Aorta (tissue), 5 donors: ENCODE measurements at places on chromosomes 12 and 14. TPM values are rescaled to one million over a fixed set of nuclear protein-coding genes. Genes with fewer than 3 reads are reported as not detected.

GRCh38 chr14:31842899-31843298 is 234.2 kb upstream of the ARHGAP5 start:
- DNase-seq, result no peak

DNA sequence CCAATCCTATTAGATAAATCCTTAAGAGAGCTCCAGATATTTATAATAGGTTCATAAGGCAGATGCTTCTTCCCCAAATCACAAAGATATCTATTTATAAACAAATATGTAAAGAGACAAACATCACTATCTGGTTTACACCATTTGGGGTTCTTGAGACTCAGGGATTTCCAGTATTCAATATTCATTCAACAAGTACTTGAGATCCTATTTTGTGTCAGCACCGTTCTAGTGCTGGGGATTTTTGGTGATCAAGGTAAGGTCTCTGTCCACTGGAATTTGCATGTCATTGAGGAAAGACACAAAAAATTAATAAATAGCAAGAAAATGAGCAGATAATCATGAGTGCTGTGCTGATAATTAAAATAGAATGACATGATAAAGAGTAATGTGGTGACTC is 222.7 kb upstream of the FOXN3 start:
- DNase-seq, result no peak

GRCh38 chr14:64614805-64615391 is 65.1 kb downstream of the PPP1R36 start:
- DNase-seq, result no peak

- no peak for DNase-seq
These were observed 18.9 kb downstream of the LLPH start for GRCh38 chr12:66111605-66112004.

DNA sequence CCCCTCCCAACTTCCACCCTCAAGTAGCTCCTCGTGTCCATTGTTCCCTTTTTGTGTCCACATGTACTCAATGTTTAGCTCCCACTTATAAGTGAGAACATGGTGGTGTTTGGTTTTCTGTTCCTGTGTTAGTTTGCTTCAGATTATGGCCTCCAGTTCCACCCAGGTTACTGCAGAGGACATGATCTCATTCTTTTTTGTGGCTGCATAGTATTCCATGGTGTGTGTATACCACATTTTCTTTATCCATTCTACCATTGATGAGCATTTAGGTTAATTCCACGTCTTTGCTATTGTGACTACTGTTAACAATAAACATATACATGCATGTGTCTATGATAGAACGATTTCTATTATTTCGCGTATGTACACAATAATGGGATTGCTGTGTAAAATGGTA is 362.6 kb downstream of the TMTC2 start:
- no peak for DNase-seq

GRCh38 chr12:54933376-54933775 is 51.2 kb downstream of the TESPA1 start:
- DNase-seq, result no peak

DNA sequence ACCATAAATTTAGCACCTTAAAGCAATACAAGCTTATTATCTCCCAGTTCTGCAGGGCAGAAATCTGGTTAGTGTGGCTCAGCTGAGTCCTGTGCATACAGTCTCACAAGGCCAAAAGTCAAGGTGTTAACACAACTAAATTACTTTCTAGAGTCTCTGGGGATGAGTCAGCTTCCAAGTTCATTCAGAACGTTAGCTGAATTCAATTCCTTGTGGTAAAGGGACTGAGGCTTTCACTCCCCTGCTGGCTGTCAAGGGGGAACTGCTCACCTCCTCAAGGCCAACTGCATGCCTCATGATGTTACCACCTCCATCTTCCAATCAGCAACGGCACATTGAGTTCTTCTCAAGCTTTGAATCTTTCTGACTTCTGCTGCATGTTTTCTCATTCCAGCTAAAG is 27.6 kb downstream of the EML5 start:
- no peak for DNase-seq

- no peak for DNase-seq
These were observed 20.5 kb downstream of the DERA start for GRCh38 chr12:15931590-15932053.

DNA sequence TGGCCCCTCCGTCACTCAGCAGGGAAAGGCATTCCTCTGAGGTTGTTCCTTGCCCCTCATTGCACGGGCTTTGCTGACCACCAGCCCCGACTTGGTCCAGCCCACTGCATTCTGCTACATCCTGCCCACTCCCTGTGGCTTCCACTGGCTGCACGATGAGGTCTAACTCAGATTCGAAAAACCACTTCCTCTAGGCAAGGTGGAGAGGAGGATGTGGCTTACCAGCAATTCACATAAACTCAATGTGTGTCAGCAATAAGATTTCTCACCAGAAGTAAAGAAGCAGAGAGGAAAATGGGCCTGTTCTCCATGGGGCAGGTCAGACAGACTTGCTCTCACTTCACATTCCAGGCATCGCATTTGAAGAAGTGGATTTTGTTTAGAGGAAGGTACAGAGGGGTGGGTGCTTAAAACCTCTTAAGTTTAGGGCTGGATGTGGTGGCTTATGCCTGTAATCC is 14.7 kb downstream of the GPR68 start:
- no peak for DNase-seq

DNA sequence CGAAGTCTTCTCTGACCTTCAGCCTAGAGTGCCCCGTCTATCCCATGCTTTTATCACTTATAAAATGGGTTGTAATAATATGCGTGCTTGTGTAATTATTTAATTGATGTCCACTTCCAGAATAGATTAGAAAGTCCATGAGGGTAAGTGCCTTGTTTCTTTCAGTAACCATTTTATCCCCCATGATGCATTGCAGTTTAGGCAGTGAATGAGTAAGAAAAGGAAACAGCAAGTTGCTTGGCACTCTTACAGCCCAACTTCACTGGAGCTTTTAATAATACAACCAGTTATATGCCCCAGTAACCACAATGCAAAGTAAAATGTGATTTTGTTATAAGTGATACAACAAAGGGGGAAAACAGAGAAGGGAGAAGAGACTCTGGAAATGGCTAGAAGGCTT is 287.3 kb downstream of the MED13L start:
- no peak for DNase-seq

DNA sequence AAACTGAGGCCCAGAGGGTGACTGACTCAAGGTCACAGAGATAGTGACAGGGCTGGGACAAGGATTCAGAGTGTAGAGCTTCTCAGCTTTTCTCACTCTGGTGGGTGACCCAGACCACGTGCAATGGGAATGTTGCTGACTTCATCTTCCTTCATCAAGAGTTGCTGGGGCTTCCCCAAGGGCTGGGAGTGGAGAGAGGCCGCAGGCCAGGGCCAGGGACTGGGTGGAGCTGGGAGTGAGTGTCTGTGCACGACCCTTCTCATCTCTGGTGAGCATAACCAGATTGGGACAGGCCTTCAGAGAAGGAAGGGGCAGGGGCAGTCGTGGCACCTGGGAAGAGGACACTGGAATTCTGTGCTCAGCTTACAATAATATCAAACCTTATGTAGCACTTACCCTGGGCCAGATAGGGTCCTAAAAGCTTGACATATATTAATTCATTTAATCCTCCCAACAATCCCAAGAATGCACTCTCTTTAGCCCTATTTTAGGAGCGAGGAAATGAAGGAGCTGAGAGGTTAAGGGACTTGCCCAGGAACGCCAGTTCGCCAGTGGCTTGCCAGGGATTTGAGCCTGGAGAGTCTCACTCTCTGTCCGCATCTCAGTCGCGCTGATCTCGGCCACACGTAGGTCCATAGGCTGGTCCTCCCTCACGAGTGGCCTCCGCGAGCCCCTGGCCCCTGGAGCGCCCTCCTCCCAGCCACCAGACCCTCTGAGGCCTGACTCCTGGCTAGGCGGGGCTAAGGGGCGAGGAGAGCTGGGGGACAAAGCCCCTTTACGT is 15.8 kb downstream of the KRT18 start:
- no peak for DNase-seq

DNA sequence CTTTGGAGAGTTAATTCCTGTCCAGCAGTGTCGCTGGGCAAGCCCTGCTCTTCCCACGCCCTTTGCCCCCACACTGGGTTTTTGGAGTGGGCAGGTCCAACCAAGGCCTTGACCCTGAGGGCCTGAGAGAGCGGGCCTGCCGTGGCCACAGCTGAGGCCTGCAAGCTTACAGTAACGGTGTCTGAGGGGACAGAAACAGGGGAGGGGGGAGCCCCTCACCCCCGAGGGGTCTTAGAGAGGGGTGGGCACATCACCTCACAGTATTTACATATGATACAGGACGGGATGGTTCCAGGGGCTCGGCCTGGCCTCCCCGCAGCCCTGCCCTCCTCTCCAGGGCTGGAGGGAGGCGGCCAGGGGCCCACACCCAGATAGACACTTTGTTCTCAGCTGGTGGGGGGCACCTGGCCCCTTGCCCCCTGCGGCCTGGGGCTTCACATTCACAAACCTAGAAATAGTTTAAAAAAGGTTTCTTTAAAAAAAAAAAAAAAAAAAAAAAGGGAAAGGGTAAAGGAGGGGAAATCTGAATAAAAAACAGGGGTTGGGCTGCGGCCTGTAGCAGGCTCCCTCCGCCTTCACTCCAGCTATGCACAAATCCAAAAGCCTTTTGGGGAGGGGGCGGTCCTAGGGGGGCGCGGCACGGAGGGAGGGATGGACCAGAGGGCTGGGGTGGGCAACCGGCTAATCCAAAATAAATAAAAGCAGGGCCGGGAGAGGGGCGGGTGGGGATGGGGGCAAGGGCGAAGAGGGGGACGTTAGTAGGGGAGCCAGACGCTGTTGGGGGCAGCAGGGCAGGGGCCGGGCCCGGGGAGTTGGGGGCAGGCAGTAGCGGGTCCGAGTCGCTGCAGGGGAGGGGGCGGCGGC is 14.8 kb upstream of the PLA2G1B start:
- DNase-seq, result no peak

GRCh38 chr14:26841920-26842741 is 244.3 kb upstream of the NOVA1 start:
- no peak for DNase-seq

GRCh38 chr14:102917469-102918211 is 4.8 kb upstream of the AMN start:
- DNase-seq, result peak; percentile 87

DNA sequence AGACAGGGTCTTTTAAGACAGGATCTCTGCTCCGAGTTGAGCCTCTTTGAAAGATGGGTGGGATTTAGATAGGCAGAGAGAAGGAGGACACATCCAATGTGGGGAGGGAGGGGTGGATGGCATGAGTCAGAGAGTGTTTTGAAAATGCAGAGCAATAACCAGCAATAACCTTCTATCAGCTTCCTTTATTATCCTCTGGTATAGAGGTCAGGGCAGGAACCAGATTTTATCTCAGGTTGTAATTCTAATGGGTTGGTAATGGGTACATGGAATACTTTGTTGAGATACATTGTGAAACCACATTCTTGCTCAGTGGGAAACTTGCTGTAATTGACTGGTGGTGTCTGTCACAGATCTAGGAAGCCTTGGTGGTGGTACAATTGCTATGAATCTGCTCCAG is 37.6 kb upstream of the CCDC63 start:
- DNase-seq, result no peak

- DNase-seq, result no peak
These were observed 32.5 kb upstream of the SSPN start for GRCh38 chr12:26162905-26163304.

DNA sequence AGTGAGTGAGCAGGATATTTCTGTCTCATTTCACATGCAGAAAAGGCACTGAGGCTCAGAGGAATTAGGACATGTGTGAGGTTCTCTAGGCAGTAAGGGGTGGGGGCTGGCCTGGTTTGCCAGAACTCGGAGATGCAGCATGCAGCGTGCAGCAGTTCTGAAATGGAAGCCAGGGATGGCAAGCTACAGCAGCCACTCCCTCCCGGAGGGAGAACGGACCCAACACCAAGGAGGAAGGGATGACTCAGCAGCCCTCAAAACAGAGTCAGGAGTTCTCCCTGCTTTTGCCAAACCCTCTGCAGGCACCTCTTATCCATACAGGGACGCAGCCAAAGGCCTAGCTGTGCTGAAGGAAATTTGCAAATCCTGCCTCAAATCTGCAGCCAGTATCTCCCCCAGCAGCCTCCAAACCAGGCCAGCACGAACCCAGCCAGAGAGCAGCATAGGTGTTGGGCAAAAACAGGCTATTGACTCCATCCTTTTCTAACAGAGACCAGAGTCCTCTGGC is 10.3 kb upstream of the SERPINA3 start:
- DNase-seq, result peak; percentile 79

- DNase-seq, result no peak
These were observed 7.8 kb upstream of the ART4 start for GRCh38 chr12:14850929-14851663.

GRCh38 chr12:67147447-67147846 is 121.7 kb upstream of the CAND1 start:
- no peak for DNase-seq

DNA sequence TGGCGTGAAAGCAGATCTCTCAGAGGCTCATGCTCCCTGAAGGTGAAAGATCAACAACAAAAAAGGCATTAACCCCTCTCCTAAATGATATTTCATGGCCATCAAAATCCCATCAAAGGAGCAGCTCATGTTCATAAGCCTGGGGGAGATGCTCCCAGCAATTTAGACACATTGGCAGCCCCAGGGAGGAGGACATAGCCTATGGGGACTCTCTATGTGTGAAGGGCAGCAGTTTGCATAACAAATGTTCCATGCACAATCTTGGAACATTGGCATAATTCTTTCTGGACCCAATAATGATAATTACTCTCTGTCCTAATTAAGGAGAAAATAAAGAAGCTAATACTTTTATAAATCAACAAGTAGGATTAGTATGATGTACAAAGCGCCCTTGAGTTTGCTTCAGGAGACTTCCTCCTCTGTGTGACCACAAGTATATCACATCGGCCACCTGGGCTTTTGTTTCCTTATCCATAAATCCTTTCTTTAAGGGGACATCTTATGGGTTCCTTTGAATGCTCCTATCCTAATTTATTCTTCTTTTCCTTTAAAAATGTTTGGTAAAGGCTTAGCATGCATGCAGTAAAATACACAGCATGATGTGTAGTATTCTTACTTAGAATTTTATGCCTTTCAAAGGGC is 161.9 kb upstream of the PLEKHG7 start:
- no peak for DNase-seq

GRCh38 chr14:65019944-65020566 is 33.4 kb downstream of the FNTB start:
- DNase-seq, result no peak

GRCh38 chr12:26135571-26135970 is 10.7 kb upstream of the BHLHE41 start:
- DNase-seq, result no peak

DNA sequence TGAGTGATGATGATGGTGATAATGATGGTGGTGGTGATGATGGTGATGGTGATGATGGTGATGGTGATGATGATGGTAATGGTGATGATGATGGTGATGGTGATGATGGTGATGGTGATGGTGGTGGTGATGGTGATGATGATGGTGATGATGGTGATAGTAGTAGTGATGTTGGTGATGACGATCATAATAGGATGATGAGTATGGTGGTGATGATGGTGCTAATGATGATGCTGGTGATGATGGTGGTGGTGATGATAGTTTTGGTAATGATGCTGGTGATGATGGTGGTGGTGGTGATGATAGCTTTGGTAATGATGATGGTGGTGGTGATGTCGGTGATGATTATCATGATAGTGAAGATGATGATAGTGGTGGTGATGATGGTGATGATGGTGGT is 171.5 kb upstream of the SFSWAP start:
- no peak for DNase-seq

Gene BATF
- total RNA-seq, result 2.6 TPM

Gene OTOGL
- total RNA-seq, result 0.62 TPM

Gene TTC9
- 2.7 TPM for total RNA-seq

Gene LIN7A
- total RNA-seq, result 5.7 TPM

Gene PLD4
- 1.7 TPM for total RNA-seq

Gene RASSF8
- total RNA-seq, result 80.9 TPM

Gene KRT7
- total RNA-seq, result 8.7 TPM

Gene ITFG2
- 43.7 TPM for total RNA-seq

Gene PDZRN4
- total RNA-seq, result 11.2 TPM

Gene NANOG
- 0.57 TPM for total RNA-seq

Gene CKAP4
- 69.6 TPM for total RNA-seq

Gene DTX1
- total RNA-seq, result 4.2 TPM

Gene NTS
- total RNA-seq, result not detected

Gene MMP17
- 1.9 TPM for total RNA-seq
